ENCODE measurements at places on chromosomes 16 and 17.

DNA sequence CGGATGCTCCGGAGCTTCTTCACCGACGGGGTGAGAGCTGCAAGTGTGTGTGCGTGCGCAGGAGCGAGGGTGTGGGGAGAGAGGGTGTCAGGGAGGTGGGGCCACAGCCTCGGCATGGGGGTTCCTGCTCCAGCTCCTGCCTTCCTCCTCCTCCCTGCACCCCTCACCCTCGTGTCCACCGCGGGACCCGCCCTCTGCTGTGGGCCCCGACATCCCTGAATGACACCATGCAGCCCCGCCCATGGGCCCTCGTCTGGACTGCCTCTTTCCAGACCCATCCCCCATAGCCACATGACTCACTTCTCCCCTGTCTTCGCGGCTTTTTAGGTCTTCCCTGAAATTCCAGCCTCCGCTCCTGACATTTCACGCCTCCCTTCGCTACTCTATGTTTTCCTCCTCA is 41.6 kb downstream of the ARHGAP23 start:
- DNase-seq, result no peak

DNA sequence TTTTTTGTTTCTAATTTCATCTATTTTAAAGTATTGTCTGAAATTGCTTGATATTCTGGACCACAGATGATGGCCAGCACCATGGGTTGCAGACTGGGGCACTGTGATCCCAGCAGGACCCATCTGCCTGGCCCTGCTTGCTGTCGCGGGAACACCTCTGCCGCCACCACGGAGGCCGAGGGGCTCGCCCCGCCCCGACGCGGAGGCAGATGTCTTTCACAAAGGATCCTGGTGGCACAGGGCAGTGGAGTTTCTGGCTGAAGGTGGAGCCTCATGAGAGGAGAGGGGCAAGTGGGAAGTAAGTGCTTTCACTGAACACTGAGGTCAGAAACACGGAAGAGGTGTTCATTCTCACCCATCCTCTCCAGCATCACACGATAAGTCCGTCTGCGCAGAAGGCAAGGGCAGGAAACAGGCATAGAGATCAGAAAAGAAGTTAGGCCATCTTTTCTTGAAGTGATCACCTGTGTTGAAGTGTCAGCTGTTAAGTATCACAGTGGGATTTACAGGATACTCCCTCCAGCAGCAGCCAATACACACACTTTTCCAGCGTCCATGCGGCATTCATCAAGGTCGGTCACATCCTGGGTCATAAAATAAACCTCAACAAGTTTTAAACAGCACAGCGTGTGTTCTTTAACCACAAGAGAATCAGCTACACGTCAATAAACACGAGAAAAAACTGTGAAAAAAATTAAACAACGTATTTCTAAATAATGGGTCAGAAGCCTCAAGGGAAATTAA is 194.5 kb downstream of the RPTOR start:
- DNase-seq, result no peak

DNA sequence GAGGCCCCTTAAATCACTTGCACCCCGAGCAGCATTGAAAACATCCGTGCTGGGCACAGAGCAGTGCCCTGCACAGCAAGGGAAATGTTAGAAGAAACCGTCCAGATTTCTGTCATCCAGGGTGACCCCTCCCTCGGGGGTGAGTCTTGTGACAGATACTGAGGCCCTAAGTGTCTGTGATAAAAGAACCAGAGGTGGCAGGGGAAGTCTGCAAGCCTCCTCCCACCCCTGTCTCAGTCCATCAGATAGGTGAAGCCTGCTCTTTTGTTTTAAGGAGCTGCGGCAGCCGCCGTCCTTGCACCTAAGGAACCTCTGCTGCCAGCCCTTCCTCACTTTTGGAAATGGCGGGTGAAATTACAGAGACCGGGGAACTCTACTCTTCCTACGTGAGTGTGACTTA is 845 bp upstream of the NAT9 start:
- DNase-seq, result no peak

DNA sequence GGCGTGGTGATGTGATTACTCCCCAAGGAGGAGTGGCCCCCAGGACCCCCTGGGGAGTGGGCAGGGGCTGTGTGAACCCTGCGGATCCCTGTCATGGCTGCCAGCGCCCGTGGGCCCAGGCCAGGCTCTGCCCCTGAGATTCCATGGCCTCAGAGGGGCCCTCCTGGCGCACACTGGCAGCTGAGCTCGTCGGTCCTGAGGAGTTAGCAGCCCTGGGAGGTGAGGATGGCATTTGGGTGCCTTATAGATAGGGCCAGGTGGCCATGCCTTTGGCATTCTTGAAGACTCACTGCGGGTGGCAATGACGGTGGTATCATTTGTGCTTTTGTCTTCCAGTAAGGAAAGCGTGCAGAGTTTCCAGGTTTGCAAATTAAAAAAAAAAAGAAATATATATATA is 146.8 kb upstream of the GSE1 start:
- no peak for DNase-seq

DNA sequence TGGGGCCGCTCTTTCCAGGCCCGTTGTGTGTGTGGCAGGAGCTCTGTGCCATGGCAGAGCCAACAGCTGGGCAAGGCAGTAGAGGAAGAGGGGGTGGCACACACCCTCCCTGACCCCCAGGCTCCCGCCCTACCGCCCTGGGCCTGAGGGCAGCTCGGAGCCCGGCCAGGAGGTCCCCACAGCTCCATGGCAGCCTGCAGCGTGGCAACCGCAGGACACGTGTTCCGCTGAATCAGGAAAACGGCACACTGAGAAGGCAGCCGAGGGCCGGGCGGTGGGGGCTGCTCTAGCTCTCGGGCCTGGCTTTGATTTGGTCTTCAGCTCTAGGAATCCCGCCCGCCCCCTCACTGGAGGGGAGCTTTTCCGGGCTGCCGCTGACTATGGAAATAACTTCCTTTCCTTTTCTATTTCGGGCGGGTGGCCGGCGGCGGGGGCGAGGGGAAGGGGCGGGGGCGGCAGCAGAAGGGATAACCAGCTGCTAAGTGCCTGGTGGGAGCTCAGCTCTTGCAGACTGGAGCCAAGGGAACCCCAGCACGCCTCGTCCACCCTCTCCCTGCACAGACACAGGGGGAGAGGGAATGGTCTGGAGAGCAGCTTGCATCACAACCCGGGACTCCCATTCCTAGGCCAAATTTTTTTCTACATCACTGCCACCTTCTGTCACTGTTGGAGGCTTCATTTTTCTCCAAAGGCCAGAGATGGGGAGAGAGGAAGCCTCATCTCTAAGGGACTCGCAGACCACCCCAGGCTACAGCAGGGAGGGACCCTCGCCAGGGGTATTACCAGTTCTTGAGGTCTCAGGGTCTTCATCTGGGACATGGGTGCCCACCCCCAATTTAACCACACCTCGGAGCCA is 24.8 kb upstream of the MRPS23 start:
- DNase-seq, result peak; percentile 80

DNA sequence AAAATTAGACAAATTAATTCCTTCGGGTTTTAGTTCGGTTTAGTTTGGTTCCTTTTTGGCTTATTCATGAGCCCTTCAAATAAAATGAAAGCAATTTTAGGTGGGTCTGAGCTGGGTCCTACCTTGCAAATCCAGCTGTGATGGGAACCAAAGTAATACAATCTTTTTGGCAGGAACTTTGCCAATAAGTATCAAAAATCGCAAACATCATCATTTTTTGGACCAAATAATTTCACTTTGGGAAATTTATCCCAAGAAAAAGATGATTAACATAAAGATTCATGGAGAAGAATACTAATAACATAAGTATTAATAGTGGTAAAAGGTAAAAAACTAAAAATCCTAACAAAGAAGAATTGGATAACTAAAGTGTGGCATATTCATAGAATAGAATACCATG is 67.8 kb upstream of the MYOCD start:
- DNase-seq, result no peak

DNA sequence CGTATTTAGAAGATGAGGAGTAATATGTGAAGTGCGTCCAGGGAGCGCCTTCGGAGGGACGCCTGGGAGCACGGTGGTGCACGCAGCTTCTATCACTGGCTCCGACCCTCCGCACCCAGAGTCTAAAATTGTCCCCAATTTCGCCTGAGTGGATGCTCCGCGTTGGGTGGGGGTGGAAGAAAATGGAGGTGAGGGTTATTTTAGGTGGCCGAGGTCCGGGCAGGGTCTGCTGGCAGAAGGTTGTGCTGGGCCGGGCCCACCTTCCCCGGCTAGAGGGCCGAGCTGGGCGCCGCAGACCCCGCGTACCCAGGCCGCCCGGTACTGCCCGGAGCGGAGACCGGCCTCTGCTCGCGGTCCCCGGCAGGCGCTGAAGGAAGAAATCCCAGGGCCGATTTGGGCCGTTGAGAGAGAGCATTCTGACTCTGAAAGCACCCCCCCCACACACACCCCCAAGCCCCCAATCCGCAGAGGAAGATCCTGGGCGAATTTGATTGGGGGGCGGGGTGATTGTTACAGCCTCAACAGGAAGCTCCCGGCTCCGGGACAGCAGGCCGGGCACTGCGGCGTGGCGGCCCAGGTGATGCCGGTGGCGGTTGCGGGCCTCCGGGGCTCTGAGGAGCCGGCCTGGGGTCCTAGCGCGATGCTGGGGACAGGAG is 3.0 kb downstream of the BAHCC1 start:
- DNase-seq, result no peak

DNA sequence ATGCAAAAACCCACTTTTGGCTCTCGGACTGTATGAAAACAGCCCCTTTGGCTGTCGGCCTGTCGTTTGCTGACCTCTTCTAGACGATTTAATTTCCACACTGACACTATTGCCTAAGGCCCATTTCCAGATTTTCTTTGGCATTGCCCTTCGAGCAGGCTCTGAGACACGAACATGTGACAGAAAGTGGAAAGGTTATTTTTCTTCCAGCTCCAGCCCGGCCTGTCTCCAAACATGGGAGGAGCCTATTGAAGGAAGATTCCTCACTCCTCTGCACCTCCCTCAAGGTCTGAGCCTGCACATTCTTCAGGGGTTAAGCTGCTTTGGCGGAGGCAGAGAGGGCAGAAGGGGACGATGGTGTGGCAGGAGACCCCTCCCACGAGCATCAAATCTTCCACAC is 85.9 kb upstream of the FOXF1 start:
- no peak for DNase-seq

GRCh38 chr17:37276475-37276874 is 99.3 kb upstream of the C17orf78 start:
- DNase-seq, result no peak

- no peak for DNase-seq
Observed at GRCh38 chr17:28901866-28902818, 737 bp downstream of the DHRS13 start.

- no peak for DNase-seq
Observed at GRCh38 chr16:57695680-57696069, 1.1 kb downstream of the DRC7 start.
